ENCODE measurements at places on chromosomes 6 and 20.
A peak's percentile ranks its signal among the peaks of the same experiment; 100 is the strongest.

DNA sequence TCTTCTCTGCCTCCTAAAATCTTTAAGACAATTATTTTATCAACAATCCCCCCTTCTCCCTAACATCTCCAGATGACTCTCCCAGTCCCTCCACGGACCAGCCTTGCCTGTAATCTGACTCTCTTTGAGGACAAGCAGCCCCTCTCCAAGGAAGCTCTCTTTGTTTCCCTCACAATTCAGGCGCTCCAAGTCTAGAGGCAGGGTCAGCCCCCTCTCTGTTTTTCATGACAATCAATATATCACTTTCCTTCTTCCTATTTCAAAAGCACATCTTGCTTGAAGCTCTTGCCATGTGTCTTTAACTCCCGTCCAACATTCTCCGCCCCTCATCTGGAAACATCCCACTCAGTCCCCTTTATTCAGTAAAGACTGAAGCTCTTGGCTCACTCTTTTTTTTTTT is 393.4 kb upstream of the SULF2 start:
- DNase-seq = no peak

DNA sequence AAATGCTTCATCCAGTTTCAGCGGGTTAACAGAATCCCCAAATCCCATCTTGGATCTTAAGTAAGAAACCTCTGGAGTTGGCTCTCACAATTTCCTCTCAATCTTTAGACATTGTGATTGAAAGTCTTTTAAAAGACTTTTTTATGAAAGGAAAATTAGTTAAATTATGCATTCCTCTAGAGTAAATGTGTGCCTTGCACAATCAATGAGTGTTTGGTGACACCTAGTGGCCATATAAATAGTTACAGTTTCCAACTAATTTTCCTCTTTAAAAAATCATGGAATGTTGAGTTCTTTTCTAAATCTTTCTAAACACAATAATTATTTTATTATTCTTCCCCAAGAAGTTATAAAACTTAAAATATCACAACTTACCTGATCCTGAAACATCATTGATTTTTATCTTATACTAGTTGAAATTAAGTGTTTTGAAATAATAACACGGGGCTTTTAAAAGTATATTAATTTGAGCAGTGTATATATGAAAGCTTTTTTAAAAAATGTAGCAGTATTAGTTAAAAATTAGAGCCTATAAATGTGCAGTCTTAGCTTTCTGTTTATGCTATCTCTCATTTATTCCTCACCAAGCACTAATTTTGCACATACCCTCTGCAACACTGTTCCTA is 66.4 kb downstream of the PKHD1 start:
- DNase-seq = no peak

DNA sequence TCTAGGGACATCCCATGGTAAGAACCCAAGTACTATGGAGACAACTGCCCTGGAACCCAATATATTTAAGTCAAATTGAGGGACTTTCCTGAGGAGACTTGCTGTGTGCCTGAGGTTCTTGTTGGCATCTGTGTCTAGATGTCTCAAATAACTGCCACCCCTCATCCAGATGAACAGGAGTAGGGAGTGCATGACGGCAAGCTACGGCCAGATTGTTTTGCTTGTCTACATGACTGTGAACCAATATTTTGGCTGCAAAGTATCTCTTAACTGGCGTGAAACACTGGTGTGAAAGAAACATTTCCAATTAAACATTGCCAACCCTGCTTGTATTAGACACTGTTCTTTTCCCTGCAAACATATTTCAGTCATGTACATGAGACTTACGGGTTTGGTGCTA is 52.4 kb upstream of the SIM1 start:
- no peak for DNase-seq

DNA sequence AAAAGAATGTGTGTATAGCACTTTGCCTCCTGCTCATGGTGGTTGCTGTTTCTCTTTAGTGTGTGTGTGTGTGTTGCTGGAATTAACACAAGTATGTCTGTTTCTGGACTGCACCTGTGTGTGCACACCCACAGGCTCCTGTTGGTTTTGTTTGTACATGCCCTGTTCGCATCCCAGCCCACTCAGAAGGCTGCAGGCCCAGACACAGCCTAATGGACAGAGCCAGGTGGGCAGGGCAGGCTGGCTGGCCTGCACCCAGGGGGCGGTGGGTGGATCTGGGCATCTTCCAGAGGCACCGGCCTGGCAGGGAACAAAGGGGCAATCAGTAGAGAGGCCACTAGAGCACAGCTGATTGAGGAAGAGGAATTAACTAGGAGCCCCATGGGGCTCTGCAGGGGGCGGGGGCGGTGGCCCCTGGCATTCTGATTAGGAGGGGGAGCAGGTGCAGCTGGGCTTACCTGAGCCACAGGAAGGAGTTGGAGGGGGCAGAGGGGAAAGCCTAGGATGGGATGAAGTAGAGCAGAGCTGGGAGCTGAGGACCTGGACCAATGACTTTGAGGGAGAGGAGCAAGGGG is 21.9 kb downstream of the CD40 start:
- no peak for DNase-seq

DNA sequence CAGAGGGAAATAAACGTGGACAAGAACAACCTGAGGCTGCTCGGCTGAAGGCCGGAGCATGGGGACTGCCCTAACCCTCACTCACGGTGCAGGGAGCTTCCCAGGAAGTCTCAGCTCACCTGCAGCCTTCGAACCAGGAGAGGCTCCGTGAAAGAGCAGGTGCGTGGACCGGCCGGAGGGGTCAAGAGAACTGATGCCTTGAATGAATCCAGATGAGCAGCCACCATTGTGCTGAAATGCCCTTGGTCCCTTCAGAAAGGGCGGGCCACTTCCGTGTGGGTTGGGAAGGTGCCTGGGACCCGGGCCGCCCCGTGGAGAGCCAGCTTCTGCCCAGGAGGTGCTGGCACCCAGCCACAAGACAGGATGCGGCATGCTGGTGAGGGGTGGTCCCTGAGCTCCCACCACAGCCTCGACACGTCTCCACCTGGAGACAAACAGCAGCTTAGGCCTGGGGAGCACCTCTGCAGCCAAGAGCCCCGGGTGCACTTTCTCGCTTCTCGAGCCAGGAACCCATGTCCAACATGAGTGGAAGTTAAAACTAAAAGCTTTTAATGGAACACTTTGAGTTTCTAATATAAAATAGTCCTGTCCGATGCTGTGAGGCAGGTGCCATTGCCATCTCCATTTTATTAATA is 83.5 kb downstream of the TTLL2 start:
- DNase-seq = peak; percentile 84

- no peak for DNase-seq
Measured at GRCh38 chr6:157184202-157185015, 138.9 kb downstream of the TMEM242 start.

DNA sequence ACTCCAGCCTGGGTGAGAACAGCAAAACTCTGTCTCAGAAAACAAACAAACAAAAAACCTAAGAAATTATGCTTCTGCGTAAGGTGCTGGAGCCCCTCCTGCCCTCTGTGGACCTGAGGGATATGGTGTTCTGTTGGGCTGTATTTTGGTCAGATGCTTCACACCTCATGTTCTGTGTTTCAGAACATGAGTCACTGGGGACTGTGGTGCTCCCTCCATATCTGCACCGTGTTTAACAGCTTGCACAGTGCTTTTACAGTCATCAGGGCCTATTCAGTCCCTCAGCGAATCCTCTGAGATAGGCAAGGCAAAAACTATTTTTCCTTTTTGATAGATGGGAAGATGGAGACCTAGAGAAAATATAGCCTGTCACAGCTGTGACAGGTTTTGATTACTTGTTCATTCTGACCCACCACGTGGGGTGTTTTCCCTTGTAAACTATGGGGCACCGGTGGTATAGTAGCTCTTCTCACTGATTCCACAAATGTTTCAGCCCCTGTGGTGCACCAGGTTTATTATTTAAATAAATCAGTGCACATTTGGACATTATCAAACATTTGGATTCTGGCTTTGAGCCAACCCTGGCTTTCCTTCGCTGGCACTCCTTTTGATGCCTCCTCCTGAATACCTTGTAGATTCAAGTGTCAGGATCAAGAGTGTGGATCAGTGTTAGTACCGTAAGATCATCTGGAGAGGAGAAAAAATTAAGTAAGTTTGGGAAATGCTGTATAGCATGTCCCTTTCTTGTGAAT is 9.6 kb downstream of the TTPAL start:
- DNase-seq = no peak

- DNase-seq = no peak
Measured at GRCh38 chr6:18510644-18511033, 123.5 kb downstream of the RNF144B start.

GRCh38 chr6:165939601-165940290 is 227.9 kb downstream of the TBXT start:
- no peak for DNase-seq

DNA sequence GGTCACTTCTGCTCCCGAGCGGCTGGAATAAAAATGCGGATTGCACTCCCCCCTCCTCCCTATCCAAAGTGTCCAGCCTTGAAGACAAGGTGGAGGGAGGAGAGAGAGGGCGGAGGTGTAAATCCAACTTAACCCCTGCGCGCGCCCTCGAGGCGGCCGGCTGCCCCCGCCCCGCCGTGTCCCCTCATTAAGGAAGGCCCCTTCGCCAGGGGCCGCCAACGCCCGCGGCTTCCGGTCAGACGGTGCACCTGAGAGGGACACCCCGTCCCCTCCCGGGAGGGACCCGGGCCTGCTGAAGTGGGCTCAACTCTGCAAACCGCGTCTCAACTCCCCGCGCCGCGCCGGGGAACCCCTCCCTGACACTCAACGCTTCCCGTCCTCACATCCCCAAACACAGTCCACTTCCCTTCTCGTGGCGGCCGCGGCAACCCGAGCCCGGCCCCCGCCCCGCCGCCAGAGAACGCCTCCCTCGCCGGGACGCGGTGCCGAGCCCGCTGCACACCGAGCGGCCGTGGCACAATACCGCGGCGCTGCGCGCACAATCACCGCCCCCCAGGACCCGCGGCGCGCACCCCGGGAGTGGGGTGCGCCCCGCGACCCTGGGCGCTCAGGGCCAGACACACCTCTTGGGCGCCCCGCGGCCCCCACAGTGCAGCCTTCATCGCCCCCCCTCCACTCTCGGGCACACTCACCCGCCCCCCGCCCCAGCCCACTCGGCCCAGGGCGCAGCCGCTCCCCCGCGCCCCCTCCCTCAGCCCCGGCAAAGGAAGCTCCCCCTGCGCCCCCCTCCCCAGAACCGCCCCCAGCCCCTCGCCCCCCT is 102.5 kb downstream of the NOL4L start:
- no peak for DNase-seq

DNA sequence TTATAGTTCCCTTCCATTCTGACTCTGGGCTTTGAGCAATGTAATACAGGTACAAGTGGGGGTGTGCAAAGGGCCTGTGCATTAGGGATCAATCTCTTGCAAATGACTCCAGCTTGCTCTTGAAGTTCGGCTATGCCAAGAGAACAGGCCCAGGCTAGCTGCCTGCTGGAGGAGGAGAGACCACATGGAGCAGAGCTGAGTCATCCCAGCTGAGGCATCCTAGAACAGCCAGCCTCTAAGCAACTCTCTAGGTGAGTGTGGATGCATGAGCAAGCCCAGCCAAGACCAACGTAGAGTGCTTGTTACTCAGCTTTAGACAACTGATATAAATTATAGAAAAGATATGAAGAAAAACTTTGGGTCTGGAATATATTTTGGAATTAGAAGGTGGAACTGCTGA is 47.6 kb upstream of the RBM24 start:
- DNase-seq = no peak

- DNase-seq = no peak
Measured at GRCh38 chr20:62344782-62345181, 22.3 kb downstream of the LAMA5 start.

- no peak for DNase-seq
Measured at GRCh38 chr6:33112148-33112547, 36.4 kb downstream of the HLA-DPB1 start.

GRCh38 chr6:136520517-136520916 is 29.7 kb downstream of the MAP7 start:
- DNase-seq = no peak

GRCh38 chr6:5435449-5435848 is 174.1 kb downstream of the FARS2 start:
- DNase-seq = no peak

DNA sequence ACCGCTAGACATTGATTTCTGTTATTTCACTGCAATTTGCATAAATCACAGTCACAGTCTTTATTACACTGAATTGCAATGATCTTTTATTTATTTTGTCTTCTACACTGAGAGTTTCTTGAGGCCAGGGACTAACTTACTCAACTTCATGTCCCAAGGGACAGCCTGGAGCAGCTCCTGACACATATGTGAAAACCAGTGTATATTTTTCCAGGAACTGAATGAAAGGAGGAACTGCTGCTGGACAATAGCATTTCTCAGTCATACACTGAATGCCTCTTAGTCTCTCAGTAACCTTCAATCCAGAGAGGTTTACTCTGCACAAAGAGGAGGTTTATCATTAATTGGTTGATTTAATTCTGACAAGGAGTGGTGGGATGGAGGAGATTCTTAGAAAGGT is 5.9 kb downstream of the F13A1 start:
- DNase-seq = no peak

- DNase-seq = no peak
Measured at GRCh38 chr20:13119583-13119982, 101.5 kb upstream of the ISM1 start.

- DNase-seq = no peak
Measured at GRCh38 chr20:52518735-52519134, 327.2 kb upstream of the ZFP64 start.

DNA sequence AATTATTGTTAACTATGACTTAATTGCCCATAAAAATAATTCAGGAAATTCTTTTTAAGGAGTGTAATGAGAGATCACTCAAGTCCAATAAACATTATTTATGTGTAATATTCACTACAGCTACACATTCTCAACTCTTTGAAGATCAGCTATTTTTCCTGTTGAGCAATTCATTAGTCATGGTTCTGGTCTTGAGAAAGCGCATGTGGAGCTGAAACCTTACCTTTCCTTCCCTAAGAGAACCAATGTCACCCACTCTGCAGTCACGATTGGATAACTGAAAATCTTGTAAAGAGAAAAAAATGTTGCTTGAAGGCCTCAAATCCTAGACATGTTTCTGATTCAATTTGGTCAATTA is 736.9 kb upstream of the MARCKS start:
- no peak for DNase-seq

DNA sequence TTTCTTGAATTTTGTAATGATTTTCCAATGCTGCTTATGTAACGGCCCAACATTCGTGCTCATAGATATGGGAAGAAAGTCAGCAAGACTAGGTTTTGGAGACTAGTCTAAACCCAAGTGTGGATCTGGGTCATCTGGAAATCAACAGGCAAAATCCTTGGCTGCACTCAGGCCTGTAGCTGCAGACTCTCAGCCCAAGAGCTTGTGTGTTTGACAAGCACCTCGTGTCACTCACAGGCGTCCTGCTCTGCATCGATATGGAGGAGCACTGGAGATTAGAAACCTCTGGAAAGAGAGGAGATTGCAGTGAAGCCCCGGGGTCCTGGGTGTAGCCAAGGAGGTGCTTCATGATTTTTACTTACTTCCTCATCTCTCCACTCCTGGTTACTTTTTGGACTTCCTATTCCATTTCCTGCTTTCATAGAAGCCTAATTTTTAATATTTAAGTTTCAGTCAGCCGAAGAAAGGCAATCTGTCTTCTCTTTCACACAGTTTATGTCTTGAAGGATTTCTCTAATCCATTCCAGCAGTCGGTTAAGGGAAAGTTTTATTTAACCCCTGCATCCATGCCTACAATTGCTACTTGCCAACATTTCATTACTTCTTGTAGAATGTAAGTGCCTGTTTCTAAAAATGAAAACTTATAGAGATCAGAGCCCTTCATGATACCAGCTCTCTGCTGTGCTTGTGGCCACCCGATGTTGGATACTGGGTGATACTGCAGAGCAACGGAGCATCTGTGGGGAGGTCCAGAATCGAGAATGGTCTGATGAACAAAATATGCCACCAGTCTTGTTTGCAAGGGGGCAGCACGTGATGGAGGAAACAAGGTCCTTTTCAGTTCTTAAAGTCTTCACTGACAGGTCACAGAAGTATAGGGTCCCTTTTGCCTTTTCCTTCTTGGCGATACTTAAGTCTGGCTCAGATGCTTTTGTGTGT is 296.3 kb downstream of the QKI start:
- DNase-seq = no peak

Measured in osteocyte (in vitro differentiated cells).